Trophoblast cell (in vitro differentiated cells and primary cell): ENCODE measurements at places on chromosomes 16 and 17.

DNA sequence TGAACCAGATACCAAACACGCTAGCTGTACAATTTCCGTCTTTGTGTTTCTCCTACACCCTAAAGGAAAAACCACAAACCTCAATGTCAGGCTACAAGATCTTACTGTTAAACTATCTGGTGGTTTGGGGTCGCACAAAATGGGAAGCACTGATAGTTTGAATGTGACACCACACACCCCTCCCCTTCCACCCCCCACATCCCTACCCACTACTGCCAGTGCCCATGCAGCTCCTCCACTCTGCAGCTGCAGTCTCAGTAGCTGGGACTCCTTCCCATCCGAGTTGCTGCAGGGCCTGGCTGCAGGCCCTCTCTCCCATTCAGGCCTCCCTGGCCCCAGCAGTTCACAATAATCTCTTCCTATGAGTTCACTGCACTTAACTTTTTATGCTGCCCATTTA lies 18.4 kb downstream of the TRAP1 start:
- H3K27me3 ChIP-seq: no peaks in the 10 kb centered on the region
- DNase-seq: no peak
- H3K4me1 ChIP-seq: no peaks in the 10 kb centered on the region
- no peaks in the 10 kb centered on the region for H3K36me3 ChIP-seq
- H3K4me3 ChIP-seq: no peak overlapping the region
- no peak overlapping the region for H3K27ac ChIP-seq

GRCh38 chr16:50282010-50282538 lies 15.7 kb downstream of the ADCY7 start:
- H3K4me3 ChIP-seq: no peak overlapping the region
- H3K36me3 ChIP-seq: no peaks in the 10 kb centered on the region

- peaks cover 9% of the 10 kb centered on the region for H3K4me1 ChIP-seq
- no peaks in the 10 kb centered on the region for H3K36me3 ChIP-seq
- no peaks in the 10 kb centered on the region for H3K27me3 ChIP-seq
- peak within 1 kb of the TSS; percentile 94 for H3K4me3 ChIP-seq
- H3K27ac ChIP-seq: peak within 1 kb of the TSS; percentile 21
Measured at GRCh38 chr17:10198509-10199249, at the start of gene GAS7. Gene GAS7, minus strand, starts transcription at chr17:10198606.

DNA sequence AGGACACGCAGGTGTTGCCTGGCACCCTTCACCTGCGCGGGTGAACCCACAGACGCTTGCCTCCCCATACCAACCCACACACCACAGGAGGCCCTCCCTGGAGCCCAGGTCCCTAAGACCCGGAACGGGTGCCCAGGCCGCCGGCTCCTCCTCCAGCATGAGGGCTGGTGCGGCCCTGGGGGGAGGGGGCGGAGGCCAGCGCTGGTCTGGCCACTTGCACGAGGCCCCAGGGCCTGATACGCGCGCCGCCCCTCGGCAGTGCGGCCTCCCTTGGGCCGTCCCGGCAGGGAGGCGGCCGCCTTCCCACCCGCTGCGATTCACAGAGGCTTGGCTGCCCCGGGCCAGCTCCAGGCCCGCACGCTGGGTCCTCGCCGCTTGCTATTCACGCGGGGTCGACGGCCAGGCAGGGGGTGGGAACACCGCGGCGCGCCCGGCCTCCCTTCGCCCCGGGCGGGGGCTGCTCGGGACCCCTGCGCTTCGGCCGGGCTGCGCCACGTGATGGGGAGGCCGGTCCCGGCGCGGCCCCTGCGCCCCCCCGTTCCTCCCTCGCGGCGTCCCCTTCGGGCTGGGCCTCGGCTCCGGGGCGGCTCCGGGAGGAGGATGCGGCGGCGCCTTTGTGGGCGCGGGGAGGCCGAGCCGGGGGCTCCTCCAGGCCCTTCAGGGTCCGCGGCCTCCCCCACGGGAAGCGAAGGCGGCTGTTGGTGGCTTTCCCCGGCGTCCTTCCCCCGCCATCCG lies 685 bp downstream of the FASN start:
- H3K4me1 ChIP-seq: peaks cover 30% of the 10 kb centered on the region
- no peaks in the 10 kb centered on the region for H3K27me3 ChIP-seq
- peaks cover 37% of the 10 kb centered on the region for H3K36me3 ChIP-seq
- H3K27ac ChIP-seq: peak overlapping the region; percentile 87
- peak overlapping the region; percentile 88 for H3K4me3 ChIP-seq
- DNase-seq: peak; percentile 80

GRCh38 chr17:35447499-35447898 lies 1.1 kb downstream of the SLFN13 start:
- H3K27ac ChIP-seq: no peak overlapping the region
- no peak for DNase-seq
- H3K27me3 ChIP-seq: peaks cover 9% of the 10 kb centered on the region
- H3K36me3 ChIP-seq: peaks cover 3% of the 10 kb centered on the region

DNA sequence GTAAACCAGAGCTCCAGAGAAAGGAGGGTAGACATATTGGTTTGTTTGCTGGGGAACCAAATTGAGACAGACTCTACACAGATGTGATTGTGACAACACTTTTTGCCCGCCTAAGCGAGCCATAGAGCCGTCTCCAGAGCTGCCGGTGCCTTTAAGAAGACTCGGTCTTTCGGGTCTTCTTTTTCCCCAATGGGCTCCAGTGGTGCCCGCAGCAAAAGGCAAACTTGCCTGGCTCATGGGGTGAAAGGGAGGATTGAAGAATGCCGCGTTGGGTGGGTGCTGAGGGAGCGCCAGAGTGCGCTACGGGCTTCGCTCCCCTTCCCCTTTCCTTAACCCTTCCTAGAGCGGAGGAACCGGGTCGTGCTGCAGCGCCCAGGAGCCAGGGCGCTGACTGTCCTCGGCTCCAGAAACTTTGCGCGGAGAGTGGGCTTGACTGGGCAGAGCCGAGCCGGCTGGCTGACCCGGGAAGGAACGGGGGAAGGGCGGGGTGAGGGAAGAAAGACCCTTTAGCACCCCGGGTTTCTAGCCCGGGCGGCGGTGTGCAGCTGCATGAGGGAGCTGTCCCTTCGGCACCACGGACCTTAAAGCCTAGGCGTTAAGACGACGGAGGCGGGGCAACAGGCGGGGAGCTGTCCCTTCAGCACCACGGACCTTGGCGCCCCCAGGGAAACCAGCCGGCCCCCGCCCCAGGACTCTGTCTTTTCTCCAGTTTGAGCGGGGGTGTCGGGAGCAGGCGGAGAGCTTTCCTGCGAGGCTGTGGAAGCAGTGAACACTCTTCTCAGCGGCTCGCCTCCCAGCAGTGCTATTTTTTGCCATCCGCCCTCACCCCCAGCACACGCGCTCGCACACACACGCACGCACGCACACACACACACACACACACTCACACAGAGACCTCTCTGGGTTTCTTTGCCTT lies at the start of gene CACNG3:
Gene CACNG3 (plus strand): TSS at position 880 of the 916 bp plus-strand sequence. CDS start 420 bp downstream, outside the sequence.
- DNase-seq: peak; percentile 70
- H3K4me3 ChIP-seq: no peak within 1 kb of the TSS
- H3K36me3 ChIP-seq: no peaks in the 10 kb centered on the region
- no peak within 1 kb of the TSS for H3K27ac ChIP-seq
- H3K4me1 ChIP-seq: no peaks in the 10 kb centered on the region

GRCh38 chr17:80640366-80641084 lies 95.9 kb downstream of the RPTOR start:
- peaks cover 9% of the 10 kb centered on the region for H3K4me1 ChIP-seq
- no peaks in the 10 kb centered on the region for H3K36me3 ChIP-seq
- no peak overlapping the region for H3K27ac ChIP-seq

GRCh38 chr16:68234188-68235107 lies 1.5 kb downstream of the ESRP2 start:
- peak; percentile 80 for DNase-seq
- peaks cover 30% of the 10 kb centered on the region for H3K4me1 ChIP-seq
- peak overlapping the region; percentile 80 for H3K4me3 ChIP-seq
- peaks cover 33% of the 10 kb centered on the region for H3K36me3 ChIP-seq

DNA sequence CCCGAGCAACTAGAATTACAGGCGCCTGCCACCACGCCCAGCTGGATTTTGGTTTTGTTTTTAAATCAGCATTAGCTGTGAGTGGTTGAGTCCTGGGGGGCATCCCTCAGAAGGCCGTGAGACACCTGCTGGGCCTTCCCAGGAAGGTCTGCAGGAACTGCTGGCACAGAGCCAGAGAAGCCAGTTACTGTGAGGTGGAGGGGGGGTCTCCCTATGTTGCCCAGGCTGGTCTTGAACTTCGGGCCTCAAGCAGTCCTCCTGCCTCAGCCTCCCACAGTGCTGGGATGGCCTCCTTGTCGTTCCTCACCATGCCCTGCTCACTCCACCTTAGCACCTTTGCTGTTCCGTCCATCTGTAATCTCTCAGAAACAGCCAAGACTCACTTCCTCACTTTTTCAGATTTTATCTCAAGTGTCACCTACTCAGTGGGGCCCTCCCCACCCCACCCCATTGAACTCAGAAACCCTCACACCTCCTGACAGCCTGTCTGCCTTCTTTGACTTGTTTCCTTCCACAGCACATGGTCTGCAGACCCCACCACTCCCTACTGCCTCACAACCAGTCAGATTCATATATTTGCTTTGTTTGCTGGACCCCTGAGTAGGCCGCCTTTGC lies 62.3 kb downstream of the WSB1 start:
- no peak for DNase-seq
- H3K27ac ChIP-seq: no peak overlapping the region
- no peaks in the 10 kb centered on the region for H3K36me3 ChIP-seq
- H3K4me3 ChIP-seq: no peak overlapping the region
- H3K4me1 ChIP-seq: peaks cover 6% of the 10 kb centered on the region

- no peaks in the 10 kb centered on the region for H3K4me1 ChIP-seq
- no peak overlapping the region for H3K4me3 ChIP-seq
- H3K27me3 ChIP-seq: no peaks in the 10 kb centered on the region
Measured at GRCh38 chr16:86524029-86524428, 13.7 kb downstream of the FOXF1 start.

- no peak overlapping the region for H3K4me3 ChIP-seq
- H3K27ac ChIP-seq: peak overlapping the region; percentile 59
- no peak for DNase-seq
- H3K27me3 ChIP-seq: no peaks in the 10 kb centered on the region
Measured at GRCh38 chr16:20873331-20873730, 26.8 kb downstream of the DCUN1D3 start.

GRCh38 chr16:80161799-80162739 lies 378.7 kb upstream of the DYNLRB2 start:
- H3K4me1 ChIP-seq: no peaks in the 10 kb centered on the region
- no peaks in the 10 kb centered on the region for H3K36me3 ChIP-seq
- H3K27me3 ChIP-seq: no peaks in the 10 kb centered on the region
- no peak overlapping the region for H3K4me3 ChIP-seq
- DNase-seq: no peak

GRCh38 chr17:77437747-77438146 lies 297.0 kb downstream of the SEC14L1 start:
- no peaks in the 10 kb centered on the region for H3K27me3 ChIP-seq
- H3K4me1 ChIP-seq: peaks cover 10% of the 10 kb centered on the region
- peaks cover 6% of the 10 kb centered on the region for H3K36me3 ChIP-seq

DNA sequence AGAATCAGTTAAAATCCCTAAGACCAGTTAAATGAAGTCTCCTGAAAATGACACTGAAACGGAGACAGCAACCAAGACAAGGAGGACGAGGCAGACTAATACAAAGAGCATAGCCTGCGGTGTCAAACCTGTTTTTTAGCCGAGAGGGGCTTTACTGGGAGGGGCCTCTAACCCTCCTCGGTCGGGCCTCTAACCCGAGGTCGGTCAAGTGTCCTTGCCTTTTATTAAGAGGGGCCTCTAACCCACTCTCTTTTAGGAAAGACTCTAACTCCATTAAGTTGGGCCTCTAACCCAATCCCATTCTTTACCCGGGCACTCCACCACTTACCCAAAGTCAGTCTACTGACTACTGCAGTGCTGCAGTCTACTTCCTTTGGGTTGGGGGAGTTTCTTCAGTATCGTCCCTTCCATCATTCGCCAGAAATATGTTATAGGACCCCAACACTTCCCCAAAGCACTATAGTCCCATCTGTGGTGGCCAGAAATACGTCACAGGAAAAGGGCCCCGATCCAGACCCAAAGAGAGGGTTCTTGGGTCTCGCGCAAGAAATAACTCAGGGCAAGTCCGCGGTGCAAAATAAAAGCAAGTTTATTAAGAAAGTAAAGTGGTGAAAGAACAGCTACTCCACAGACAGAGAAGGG lies 39.2 kb upstream of the ARL4D start:
- no peaks in the 10 kb centered on the region for H3K36me3 ChIP-seq
- no peak overlapping the region for H3K27ac ChIP-seq
- H3K4me3 ChIP-seq: no peak overlapping the region
- H3K4me1 ChIP-seq: peaks cover 7% of the 10 kb centered on the region

DNA sequence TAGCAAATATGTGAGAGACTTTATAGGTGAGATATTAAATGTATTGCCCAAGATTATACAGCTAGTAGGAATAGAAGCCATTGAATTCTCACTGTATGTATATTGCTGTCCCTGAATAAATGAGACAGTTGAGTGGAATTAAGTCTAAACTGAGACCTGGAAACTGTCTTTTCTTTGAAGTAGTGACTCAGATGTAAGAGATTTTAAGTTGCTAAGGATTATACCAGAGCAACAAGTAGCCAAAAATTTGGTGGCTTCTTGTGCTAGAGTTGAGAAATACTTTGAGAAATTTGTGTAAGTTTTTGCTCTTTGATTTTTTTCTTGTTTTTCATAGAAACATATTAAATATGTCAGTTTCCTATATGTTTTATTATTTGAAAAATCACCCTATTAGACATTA lies 58.7 kb downstream of the TANC2 start:
- DNase-seq: peak; percentile 78
- no peak overlapping the region for H3K27ac ChIP-seq
- H3K4me1 ChIP-seq: peaks cover 11% of the 10 kb centered on the region

GRCh38 chr17:59439262-59439661 lies 107.8 kb downstream of the YPEL2 start:
- H3K27ac ChIP-seq: no peak overlapping the region
- peaks cover 8% of the 10 kb centered on the region for H3K4me1 ChIP-seq
- H3K36me3 ChIP-seq: no peaks in the 10 kb centered on the region
- DNase-seq: no peak
